Fibroblast of skin of left quadriceps (primary cell): ENCODE measurements at places on chromosomes 1 and 21.

DNA sequence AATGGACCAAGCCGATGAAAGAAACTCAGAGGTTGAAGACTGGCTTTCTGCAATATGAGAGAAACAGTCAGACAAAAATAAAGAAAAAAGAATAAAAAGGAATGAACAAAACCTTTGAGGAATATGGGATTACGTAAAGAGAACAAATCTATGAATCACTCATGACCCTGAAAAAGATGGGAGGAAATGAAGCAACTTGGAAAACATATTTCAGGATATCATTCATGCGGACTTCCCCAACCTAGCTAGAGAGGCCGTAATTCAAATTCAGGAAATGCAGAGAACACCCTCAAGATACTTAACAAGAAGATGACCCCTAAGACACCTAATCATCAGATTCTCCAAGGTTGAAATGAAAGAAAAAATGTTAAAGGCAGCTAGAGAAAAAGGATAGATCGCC, 705.3 kb upstream of the CHRM3 start:
- peak; percentile 38 for DNase-seq

DNA sequence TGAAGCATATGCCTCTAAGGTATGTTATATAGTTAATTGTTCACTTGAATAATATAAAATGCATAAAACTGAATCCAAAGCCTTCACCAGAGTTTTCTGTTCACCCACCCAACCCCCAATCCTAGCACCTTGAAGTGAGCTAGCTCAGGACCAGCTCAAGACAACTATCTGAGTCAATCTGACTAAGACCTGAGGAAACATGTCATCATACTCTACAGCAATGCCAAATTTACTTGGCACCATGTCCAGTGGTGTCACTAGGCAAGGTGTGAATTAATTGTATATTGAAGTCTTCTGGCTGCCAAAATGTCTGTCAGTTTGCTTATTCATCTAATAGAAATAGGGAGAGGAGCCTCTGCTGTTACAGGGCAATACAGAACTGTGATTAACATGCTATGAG, 3.8 kb downstream of the DNASE2B start:
- no peak for DNase-seq

DNA sequence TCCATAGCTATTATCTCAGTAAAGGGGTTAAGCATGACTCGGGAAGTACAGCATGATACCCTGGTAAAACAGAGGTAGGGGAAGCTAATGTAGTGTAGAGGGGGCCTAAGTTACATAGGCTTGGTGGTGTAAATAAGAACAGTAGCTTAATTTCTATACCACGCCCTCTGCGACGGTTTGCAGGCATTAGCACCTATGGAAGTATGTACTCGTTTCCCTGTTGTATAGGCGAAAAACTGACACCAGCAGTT, 470 bp upstream of the NAXE start:
- DNase-seq: no peak

- DNase-seq: no peak
Observed at GRCh38 chr1:53260631-53261247, 22.4 kb upstream of the MAGOH start.

DNA sequence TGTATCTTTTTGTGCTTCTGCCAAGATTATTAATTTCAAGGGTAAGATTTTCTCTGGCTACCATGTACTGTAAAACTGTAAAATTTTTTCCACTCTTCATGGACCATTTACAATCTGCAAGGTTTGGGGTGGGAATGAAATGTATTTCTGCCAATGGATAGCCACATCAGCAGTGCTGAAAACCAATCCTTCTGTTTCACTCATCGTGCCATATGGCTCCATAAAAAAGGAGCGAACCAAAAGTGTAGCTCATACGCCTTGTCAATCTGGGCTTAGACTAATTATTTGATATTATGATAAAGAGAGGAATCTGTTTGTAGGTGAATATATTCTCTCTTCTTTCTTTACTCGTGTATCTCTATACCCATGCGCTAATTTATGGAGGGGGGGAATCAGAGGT, 3.0 kb upstream of the SLC44A5 start:
- no peak for DNase-seq

GRCh38 chr1:118118469-118118868, 66.6 kb downstream of the SPAG17 start:
- no peak for DNase-seq

GRCh38 chr1:197776351-197777105, 1.2 kb upstream of the DENND1B start:
- peak; percentile 52 for DNase-seq

DNA sequence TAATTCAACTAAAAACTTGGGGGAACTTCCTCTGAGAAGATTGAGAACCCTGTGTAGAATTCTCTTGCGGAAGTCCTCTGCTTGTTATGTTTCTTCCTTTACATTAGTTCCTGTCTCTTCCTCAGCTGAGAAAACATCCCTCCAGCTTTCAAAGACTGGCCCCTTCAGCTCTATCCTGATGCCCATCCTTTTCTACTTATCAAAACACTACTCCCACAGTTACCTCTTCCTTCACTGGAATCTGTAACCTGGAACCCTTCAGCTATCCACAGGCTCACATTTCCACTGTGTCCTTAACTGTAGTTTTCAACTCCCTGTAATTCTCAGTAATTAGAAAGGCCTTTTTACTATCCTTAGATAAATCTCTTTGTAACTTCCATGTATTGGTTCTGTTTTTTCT, 6.0 kb upstream of the DEDD start:
- no peak for DNase-seq

DNA sequence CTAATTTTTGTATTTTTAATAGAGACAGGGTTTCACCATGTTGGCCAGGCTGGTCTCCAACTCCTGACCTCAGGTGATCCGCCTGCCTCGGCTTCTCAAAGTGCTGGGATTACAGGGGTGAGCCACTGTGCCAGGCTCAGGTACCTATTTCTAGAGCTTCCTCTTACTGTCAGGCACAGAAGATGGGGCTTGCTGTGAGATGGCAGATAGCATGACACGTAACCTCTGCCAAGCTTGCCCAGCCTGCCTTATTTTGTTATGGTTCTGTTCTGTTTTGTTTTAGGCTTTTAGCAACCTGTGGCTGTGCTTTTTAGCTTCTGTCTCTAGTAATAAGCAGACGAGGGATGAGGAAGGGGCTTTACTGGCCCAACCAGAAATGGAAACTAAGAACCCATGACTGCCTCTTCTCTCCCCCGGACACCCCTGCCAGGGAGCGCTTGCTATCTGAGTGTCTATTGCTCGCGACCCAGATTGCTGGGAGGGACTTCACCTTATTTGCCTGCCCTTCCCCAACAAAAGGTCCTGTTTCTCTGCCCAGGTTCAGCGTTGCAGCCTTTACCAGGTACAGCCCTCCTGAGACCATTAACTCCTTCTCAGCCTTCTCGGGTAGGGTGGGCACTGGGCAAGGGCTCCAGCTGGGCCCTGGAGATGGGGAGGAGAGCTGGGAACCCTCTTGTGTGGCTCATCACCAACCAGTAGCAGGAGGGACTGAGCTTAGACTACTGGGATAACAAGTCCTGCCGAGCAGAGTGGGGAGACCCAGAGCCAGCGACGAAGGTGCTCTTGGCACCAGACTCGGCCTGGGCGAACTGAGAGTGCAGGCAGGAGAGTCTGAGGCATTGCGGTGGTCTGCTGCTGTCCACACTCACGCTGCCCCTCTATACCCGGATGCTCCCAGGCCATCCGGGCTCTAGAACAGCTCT, 13.5 kb upstream of the LGR6 start:
- DNase-seq: no peak

DNA sequence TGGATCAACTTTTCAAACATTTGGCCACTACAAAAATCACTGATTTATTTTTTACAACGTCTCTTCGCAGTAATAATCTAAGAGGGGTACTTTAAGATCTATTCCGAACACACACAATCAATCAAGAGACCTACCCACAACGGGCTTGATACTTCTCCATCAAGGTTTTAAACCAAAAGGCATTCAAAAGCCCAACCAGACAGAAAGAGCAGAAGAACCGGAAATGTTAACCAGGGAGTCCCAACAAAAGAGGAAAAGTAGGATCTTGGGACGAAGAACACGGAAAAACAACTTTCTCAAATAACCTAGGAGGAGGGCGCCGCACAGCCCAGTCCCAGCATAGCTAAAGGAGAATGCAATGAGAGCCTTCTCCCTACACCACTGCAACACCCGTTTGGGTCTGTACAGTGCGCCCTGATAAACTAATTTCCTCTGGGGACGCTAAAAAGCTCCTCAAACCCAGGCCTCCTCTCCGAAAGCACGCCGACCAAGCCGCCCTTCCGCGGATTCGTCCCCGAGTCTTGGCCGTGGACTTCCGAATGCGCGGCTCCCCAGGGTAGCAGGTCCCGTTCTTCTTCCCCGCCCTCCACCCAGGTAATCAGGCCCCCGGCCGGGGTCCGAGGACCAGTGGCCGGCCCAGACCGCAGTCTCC, 623 bp downstream of the RPL22 start:
- DNase-seq: no peak

GRCh38 chr1:107777664-107778047, 187.3 kb downstream of the VAV3 start:
- no peak for DNase-seq
